ENCODE measurements at places on chromosomes 12 and 14.

GRCh38 chr12:122949405-122949804, 16.9 kb downstream of the ABCB9 start:
- no peak for DNase-seq

GRCh38 chr12:96227365-96228106, 33.4 kb downstream of the ELK3 start:
- no peak for DNase-seq

GRCh38 chr14:75860561-75861160, 121.1 kb downstream of the TGFB3 start:
- DNase-seq, result no peak

- no peak for DNase-seq
These were observed 22.5 kb downstream of the E2F7 start for GRCh38 chr12:77042833-77043232.

DNA sequence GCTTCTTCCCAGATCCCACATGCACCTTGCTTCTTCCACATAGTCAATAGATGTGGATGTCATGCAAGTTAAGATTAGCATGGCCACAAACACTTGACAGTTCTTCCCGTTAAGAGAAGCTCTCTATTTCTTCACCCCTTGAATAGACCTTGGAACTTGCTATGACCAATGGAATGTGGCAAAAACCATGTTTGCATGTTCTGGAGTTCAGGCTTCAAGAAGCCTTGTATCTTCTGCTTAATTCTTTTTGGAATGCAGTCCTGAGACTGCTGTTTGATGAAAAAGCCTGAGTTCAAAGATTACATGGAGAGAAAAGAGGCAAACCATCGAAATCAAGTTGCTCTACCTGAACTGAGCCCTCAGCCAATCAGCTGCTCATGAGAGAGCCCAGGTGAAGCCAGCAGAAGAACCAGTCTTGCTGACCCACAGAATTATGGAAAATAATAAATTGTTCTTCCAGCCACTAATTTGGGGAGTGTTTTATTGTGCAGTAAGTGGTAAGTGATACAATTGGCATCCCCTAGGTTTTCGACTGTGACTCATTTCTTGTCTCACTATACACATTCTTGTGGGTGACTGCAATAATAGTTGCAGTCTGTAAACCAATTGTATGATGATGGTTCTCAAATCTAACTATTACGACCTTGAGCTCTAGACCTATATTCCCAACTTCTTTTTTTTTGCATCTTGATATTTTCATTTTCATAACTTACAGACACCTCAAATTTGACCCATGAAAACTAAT, 12.6 kb downstream of the RASSF9 start:
- no peak for DNase-seq

DNA sequence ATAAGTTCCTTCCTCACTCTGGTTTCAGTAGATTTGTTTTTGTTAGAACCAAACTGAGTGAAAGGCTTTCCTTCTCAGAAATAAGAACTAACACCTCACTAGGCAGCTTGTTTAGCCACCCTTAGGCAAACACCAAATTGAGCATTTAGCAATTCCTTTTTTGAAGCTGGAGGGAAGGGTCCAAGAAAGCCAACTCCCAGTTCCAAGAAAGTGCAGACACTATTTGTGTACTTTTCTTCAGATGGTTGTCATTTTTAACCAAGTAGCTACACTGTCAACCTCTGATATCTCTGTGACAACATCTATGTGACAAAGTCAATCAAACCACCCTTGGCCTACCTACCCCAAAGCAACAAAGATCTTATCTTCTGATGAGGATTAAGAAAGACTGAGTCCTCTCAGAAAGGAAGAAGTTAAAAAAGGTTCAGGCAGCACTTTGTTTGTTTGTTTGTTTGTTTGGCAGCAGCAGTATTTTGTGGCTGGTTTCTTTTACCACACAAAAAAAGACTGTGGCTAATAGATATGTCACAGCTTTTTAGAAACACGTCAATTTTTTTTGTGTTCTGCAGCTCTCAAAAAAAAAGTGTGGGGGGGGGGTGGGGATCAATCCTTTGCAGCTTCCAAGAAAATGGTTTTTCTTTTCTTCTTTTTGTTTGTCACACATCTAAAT, 203.8 kb downstream of the CRADD start:
- no peak for DNase-seq

- DNase-seq, result peak; percentile 59
These were observed 221.8 kb downstream of the MSRB3 start for GRCh38 chr12:65500091-65500900.

- no peak for DNase-seq
These were observed 27.2 kb upstream of the RESF1 start for GRCh38 chr12:31931796-31932715.

DNA sequence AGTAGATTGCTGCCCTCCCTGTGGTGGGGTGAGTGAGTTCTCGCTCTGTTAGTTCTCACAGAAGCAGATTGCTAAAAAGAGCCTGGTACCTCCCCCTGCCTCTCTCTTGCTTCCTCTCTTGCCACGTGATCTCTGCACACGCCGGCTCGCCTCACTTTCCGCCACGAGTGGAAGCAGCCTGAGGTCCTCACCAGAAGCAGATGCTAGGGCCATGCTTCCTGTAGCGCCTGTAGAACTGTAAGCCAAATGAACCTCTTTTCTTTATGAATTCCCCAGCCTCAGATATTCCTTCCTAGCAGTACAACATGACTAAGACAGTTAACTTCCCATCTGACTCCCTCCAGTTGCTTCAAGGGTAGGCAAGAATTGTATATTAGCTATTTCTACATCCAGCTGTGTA, 76.2 kb downstream of the ETV6 start:
- no peak for DNase-seq

GRCh38 chr12:79143803-79144202, 279.2 kb downstream of the SYT1 start:
- no peak for DNase-seq

GRCh38 chr14:76550534-76550933, 174.6 kb downstream of the ESRRB start:
- DNase-seq, result no peak

DNA sequence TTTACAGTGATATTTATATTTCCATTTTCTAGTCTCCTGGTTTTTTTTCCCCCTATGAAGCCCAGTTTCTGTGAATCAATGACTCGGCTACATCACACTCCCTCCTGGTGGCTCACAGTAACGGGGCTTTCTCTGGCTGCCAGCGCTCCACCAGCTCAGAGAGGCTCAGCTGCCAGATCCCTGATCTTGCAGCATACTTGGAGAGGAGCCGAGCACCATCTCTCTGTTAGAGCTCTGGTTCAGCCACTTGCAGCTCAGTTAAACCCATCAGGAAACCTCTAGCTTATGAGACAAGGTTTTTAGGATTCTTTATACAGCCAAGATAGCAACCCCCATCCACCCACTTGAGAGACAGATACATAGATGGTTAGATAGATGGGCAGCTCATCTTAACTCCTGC, 74.6 kb downstream of the CIT start:
- DNase-seq, result peak; percentile 27

GRCh38 chr14:61128382-61129167, 147.5 kb downstream of the SLC38A6 start:
- no peak for DNase-seq

- DNase-seq, result no peak
These were observed 4.7 kb upstream of the NCKAP5L start for GRCh38 chr12:49832836-49833421.

DNA sequence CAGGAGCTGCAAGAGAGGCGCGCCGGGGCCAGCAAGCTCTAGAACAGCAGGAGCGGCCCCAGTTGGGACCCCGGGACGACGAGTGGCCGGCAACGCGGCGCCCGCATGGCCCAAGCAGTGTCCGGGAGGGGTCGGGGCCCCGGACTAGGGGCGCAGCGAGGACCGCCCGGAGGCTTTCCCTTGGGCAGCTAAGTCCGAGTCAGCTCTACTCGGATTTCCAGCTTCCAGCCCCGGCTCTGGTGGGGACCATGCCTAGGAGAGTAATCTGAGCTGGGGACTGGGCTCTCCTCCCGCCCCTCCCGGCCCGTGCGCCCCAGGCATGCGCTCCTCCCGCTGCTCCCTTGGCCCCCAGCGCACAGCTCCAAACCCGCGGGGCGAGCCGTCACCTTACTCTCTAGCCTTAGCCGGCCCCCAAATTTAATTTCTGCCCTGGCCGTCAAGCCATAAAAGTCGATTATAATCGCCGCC, 41.6 kb upstream of the CAPRIN2 start:
- no peak for DNase-seq

- no peak for DNase-seq
These were observed 20.8 kb upstream of the BEGAIN start for GRCh38 chr14:100608064-100608463.

DNA sequence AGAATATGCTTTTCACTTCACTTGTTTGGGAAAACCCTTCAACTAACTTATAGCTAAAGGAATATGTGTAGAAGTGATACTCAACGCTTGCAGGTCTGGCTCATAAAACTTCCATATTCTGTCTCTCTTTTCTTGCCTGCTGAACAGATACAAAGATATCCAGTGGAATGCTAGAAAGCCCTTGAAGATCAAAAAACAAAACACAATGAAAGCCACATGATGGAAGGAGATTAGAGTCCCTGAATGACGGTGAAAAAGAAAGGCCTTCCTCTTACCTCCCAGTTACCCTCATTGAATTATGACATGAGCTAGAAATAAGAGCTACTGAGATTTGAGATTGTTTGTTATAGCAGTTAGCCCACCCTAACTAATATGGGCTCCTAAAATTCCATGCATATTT, 28.2 kb upstream of the NELL2 start:
- no peak for DNase-seq

- DNase-seq, result no peak
These were observed 13.2 kb upstream of the KRT78 start for GRCh38 chr12:52862023-52862422.

DNA sequence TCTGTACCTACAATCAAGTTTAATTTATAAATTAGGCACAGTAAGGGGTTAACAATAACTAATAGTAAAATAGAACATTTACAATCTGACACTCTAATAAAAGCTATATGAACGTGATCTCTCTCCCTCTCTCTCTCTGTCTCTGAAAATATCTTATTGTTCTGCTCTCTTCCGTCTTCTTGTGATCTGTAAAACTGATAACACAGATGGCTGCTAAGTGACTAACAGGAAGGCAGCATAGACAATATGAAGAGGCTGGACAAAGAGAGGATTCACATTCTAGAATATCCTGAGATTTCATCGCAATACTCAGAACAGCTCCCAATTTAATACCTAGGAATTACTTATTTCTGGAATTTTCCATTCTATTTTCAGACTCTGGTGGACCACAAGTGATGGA, 827.2 kb downstream of the FLRT2 start:
- DNase-seq, result no peak

DNA sequence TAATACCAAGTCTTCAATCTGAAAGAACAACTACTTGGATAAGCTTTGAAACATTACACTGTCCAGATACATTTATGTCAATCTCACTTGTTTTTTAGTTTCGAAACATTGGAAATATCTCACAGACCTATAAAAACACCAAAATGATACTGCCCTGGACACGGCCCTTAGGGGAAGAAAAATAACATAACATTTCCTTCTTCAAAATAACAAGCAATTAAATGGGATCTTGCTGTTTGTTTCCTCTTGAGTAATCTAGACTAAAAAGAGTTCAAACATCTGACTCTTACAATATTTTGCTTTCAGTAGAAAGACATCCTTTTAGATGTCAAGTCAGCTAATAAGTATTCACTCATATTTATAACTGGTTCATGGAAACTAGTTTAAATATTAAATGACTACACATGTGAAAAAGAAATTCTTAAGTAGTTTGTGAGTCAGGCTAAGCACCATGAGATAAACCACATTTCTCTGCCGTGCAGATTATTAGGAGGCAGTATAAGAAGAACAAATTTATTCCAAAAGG, 87.5 kb downstream of the EPS8 start:
- DNase-seq, result no peak

GRCh38 chr14:104932676-104933631, 8.3 kb downstream of the PLD4 start:
- DNase-seq, result peak; percentile 76

- DNase-seq, result no peak
These were observed 36.8 kb downstream of the VDR start for GRCh38 chr12:47868041-47868440.

DNA sequence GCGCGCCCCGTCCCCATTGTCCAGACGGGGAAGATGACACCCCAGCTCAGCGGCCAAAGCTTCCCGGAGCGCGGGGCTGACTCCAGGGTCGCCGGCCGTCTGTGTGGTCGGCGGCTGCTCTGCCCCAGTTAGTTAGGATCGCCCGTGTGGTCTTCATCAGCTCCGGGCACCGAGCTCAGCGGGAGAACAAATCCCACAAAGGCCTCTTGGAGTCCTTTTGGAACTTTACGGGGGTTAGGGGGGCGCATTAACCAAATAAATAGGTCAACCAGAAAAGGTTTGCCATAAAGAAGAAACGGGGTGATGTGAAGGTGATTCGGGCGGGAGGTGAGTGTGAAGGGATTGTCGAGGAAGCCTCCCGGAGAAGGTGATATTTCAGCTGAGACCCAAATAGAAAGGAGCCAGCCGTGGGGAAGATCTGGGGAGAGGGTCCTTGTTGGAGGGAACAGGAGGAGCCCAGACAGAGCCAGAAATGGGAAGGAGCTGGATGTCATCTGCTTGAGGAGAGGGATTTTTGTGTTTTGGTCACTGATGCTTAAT, 697 bp downstream of the ATP6V0A2 start:
- DNase-seq, result no peak

DNA sequence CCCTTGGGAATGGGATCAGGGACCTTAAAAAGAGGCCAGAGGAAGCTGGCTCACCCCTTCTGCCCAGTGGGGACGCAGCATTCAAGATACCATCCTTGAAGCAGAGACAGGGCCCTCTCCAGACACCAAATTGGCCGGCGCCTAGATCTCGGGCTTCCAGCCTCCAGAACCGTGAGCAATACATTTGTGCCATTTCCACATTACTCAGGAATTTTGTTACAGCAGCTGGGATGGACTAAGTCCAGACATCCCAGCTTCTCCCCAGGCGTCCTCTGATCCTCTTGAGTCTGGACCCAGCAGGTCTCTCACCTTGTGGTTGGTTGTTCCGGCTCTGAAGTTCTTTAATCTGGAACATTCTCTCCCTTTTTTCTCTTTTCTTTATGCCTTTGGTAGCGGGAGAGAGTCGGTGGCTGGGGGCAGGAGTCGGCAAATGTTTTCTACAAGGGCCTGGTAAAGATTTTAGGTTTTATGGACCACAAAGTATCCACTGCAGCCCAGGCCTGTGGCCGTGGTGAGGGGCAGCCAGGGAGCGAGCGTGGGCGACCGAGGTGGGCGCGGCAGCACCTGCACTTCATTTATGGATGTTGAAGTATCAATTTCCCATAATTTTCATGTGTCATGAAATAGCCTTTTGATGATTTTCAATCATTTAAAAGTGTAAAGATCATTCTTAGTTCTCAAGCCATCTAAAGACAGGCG, 4.8 kb downstream of the CEP170B start:
- no peak for DNase-seq

DNA sequence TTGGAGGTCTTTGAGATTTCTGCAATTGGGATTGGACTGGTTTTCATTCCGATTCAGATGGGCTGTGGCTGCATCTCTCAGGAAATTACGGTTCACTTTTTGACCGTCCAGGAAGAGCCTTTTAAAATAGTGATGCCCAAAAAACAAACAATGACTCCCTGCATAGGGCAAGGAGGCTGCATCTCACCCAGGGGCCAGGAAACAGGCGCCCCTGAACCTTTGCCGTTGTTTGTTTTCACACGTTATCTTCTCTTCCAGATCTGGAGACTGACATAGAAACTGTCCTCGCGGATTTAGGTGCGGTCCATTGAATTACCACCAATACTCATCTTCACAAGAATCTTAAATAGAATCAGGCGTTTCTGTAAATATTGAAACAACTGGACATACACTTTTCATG, 66.0 kb downstream of the FLRT2 start:
- no peak for DNase-seq

All from skin of body (tissue), 3 donors.